Mesangial cell (primary cell): ENCODE measurements at places on chromosomes 13 and 19. TPM values are rescaled to one million over a fixed set of nuclear protein-coding genes. Genes with fewer than 3 reads are reported as not detected.

The ZNF350 gene
- 2.0 and 2.7 TPM in 2 replicates for total RNA-seq

The ZNF235 gene
- 0.33 and 1.5 TPM in 2 replicates for total RNA-seq

The KLK2 gene
- total RNA-seq: not detected in 2 replicates

The C19orf33 gene
- 209 and 318 TPM in 2 replicates for total RNA-seq

The ZNF274 gene
- 11.1 and 13.7 TPM in 2 replicates for total RNA-seq

The PPM1N gene
- 1.0 TPM in 1 of 2 replicates, not detected in the other for total RNA-seq

The GPR4 gene
- not detected in 2 replicates for total RNA-seq
